ENCODE measurements at places on chromosomes 7 and 10. TPM values are rescaled to one million over a fixed set of nuclear protein-coding genes. Genes with fewer than 3 reads are reported as not detected.

The PILRA gene
- 0.87 TPM for polyA plus RNA-seq

GRCh38 chr10:44724415-44725174 lies 186.5 kb upstream of the TMEM72 start:
- no peak for DNase-seq

The R3HCC1L gene
- polyA plus RNA-seq, result 8.2 TPM

DNA sequence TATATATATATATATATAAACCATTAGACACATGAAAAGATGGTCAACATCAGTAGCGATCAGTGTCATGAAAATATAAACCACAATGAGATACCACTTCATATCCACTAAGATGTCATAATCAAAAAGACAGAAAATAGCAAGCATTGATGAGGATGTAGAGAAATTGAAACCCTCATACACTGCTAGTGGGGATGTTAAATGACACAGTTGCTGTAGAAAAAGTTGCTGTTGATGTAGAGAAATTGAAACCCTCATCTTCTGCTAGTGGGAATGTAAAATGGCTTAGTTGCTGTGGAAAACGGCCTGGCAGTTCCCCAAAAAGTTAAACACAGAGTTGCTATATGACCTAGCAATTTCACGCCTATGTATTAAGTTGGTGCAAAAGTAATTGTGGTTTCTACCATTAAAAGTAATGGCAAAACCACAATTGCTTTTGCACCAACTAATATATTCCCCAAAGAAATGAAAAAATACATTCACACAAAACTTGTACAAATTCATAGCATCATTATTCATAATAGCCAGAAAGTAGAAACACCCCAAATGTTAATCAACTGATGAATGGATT lies 120.5 kb upstream of the ZWINT start:
- no peak for DNase-seq

DNA sequence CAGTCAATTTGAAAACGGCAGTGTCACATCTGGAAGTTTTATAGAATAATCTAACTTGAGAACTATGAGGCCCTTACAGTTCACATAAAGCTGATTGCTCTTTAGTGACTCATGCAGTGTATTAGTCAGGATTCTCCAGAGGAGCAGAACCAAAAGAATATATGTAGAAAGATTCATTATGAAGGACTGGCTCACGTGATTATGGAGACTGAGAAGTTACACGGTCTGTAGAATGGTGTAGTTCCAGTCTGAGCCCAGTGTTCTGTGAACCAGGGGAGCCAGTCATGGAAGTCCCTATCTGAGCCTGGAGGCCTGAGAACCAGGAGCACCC lies 21.5 kb downstream of the RBM33 start:
- peak; percentile 83 for DNase-seq

GRCh38 chr7:26841003-26841739 lies 23.2 kb downstream of the SKAP2 start:
- no peak for DNase-seq

- peak; percentile 16 for DNase-seq
Observed at GRCh38 chr10:98456686-98457482, 10.1 kb upstream of the HPS1 start.

DNA sequence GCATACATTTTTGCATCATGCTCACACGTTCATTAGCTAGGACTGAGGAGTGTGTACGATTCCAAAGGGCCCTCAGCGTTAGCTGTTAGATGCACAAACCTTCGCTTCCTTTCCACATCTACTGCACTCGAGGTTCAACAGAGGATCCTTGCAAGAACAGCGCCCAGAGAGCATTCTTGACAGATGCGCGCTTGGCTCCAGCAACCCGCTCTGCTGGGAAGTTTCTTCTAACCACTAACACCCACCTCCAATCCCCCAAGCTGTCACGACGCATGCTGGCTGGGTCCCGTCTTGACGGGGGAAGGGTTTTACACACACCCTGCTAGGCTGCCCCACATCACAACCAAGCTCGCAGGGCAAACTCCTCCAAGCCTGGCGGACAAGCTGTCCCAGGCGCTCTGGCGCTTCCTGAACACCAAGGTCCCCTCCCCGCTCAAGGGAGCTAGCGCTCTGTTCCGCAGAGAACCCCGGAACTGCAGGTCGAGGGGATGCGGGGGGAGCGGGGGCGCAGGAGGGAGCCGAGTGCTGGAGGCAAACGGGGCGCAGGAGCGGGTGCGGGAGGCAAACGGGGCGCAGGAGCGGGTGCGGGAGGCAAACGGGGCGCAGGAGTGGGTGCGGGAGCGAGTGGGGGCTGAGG lies 653 bp upstream of the ADRB1 start:
- peak; percentile 37 for DNase-seq

DNA sequence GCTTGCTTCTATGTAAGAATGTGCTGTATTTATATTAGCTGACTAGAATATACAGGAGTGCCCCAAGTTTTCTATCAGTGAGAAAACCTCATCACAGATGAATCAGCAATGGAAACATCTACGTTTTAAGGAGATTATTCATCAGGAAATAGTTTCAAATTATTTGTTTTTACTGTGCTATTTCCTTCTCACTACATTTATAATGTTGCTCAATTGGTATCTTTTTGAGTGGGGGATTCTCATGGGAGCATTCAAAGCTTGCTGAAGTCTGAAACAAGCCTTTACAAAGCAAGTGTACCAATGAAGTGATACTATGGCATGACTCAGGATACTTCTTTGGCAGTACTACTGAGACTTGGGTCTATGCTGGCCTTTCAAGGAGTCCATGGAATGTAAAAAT lies 191.1 kb upstream of the SLC26A5 start:
- peak; percentile 84 for DNase-seq

The PARD3 gene
- 32.1 TPM for polyA plus RNA-seq

The ACTR3C gene
- 1.2 TPM for polyA plus RNA-seq

The TET1 gene
- 0.37 TPM for polyA plus RNA-seq

- no peak for DNase-seq
Observed at GRCh38 chr10:84314275-84314674, 14.1 kb upstream of the CCSER2 start.

- DNase-seq, result no peak
Observed at GRCh38 chr10:51014680-51015389, 59.5 kb upstream of the PRKG1 start.

GRCh38 chr10:125141150-125141859 lies 19.1 kb downstream of the CTBP2 start:
- DNase-seq, result no peak

DNA sequence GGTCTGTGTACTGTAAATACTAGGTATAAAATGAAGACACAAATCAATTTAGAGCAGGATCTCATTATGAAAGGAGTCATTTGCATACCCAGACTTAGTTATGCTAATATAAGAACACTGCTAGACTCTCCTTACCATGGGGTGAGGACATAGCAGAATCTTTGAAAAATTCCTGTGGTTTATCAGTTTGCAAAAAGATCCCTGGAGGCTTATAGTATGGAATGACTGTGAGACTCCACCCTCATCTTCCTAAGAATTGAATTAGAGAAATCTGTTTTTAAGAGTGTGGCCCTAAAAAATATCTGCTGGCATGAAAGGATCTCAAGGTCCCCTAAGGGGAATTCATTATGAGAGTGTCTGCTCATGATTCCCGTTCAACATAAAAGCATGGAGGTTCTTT lies 63.2 kb downstream of the WNT2 start:
- peak; percentile 26 for DNase-seq

DNA sequence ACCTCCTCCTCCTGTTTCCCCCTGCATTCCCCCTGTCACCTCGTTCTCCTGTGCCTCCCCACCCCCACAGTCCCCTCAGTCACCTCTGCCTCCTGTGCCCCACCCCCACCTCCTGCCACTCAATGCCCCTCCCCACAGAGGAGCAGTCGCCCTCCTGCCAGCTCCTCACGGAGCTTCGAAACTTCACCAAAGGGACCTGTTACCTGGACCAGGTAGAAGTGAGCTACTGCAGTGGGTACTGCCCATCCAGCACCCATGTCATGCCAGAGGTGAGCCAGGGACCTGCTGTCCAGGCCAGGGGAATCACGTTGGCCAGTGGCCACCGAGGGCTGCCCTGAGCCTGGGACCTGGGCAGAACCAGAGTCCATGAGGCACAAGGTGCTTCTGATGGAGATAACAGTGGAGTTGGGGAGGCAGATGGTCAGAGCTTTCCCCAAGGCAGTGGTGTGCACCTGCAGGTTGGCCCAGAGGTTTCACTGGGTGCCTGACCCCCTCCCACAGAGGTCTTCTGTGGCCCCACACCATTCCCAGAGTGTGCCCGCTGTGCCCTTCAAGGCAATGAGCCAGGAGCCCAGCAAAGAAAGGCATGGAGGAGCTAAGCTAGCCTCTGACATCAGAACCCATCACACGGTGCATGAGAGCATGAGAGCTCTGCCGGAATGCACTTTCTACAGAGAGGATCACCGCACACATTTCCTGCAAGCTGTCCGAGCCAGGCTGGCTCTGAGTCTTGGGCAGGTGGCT lies 7.0 kb upstream of the ZNF862 start:
- DNase-seq, result no peak
